ENCODE measurements at places on chromosomes 1 and 21.
A peak's percentile ranks its signal among the peaks of the same experiment; 100 is the strongest.

GRCh38 chr1:11592752-11593151 is 61.5 kb downstream of the FBXO2 start:
- DNase-seq, result no peak

DNA sequence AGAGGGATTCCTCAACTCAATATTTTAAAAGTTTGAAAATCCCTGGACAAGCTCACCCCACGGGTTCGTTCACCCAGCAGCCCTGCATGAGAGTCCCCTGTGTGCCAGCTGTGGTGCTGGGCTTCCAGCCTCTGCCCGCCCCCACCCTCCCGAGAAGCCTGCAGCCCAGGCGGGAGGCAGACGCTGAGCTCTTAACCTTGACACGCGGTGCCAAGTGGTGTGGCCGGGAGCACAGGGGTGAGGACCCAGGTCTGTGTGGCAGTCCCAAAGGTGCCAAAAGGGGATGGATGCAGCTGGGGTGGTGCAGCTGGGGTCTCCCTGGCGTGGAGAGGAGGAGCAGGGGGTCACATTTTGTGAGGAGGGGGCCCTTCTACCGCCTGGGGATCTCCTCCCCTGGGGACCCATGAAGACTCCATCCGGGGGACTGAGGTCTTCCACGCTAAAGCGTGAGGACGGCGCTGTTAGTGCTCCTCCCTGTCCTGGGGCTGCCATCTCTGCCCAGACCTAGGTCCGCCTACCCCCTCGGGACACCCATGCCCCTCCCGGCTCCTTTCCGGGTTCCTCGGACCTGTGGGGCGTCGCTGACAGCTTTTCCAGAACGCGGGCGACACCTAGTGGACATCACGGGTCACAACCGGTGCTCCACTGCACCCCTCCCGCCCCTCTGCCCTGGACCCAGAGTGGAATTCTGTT is 12.9 kb downstream of the PLA2G2F start:
- DNase-seq, result peak; percentile 9

DNA sequence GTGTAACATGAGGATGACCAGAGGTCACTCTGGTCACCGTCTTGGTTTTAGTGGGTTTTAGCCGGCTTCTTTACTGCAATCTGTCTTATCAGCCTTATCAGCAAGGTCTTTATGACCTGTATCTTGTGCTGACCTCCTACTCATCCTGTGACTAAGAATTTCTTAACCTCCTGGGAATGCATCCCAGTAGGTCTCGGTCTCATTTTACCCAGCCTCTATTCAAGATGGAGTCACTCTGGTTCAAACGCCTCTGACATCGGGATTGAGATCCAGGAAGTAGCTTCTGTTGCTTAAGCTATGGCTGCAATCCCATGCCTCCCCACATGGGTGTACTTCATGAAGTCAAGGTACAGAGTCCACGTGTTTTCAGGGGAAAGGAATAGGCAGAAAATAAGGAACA is 19.9 kb downstream of the FMN2 start:
- DNase-seq, result no peak

- DNase-seq, result no peak
These were observed 10.6 kb upstream of the UAP1 start for GRCh38 chr1:162550925-162551324.

DNA sequence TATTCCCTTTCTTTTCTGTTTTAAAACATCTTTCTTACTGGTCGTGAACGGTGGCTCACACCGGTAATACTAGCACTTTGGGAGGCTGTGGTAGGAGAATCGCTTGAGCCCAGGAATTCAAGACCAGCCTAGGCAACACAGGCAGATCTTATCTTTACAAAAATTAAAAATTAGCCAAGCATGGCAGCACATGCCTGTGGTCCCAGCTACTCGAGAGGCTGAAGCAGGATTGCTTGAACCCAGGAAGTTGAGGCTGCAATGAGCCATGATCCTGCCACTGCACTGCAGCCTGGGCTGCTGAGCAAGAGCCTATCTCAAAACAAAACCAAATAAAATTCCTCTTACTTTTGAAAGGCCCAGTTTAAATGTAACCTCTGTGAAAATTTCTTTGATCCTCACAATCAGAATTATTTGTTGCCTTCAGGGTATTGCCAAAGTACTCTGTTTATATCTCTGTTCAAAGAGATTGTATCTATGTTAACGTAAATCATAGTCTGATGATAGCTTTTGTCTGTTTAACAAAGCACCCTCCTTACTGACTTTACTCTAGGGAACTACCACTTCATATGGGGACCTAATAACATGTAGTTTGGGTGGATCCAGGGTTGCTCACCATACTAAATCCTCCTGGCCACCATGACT is 71.6 kb downstream of the RERE start:
- DNase-seq, result peak; percentile 11

DNA sequence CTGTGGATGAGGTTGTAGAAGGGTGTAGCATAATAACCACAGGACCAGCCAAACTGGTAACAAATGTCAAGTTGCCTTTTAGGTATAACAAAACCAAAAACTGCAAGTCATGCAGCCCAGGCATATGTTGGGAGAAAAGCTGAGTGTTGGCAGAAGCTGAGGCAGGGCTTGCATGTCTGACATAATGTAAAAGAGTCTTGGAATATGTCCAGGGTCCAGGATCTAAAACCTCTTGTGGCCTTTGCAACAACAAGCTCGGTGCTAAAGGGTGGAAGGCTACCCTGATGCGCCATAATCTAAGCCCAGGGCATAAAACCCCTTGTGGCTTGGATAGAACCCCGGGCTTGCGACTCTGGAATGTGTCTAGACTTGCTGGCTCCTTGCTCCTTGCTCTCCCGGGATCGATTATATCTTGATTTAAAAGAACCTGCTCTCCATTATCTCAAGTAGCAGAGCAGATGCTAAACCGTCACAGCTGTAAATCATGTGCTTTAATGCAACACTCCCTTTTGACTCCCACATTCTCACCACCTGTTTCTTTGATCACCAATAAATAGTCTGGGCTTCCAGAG is 26.5 kb upstream of the SLC35A3 start:
- peak; percentile 62 for DNase-seq

DNA sequence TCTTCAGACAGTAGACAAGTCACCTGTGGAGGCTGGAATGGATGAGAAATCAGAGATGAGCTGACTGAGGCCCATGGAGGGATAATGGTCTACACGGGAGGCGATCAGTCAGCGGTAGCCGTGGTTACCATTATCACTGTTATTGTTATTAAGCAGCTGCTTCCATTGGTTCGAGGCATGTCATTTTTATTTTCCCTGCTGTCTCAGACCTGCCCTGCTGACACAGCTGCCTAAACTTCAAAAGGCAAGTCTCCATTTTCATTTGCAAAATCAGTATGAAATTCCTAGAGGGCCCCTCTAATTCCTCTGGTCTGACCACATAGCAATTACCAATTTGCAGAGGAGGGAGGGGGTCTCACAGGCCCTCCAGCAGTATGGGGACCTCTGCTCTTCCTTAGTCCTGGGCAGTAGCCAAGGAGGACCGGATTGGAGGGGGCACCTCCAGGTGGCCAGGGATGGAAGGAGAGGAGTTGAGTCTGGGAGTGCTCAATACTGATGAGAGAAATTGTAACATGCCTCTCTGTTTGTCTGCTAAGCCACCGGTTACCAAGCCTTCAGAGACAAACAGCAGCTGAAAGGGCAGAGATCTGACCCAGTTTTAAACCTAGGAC is 184.2 kb downstream of the TRABD2B start:
- DNase-seq, result no peak

DNA sequence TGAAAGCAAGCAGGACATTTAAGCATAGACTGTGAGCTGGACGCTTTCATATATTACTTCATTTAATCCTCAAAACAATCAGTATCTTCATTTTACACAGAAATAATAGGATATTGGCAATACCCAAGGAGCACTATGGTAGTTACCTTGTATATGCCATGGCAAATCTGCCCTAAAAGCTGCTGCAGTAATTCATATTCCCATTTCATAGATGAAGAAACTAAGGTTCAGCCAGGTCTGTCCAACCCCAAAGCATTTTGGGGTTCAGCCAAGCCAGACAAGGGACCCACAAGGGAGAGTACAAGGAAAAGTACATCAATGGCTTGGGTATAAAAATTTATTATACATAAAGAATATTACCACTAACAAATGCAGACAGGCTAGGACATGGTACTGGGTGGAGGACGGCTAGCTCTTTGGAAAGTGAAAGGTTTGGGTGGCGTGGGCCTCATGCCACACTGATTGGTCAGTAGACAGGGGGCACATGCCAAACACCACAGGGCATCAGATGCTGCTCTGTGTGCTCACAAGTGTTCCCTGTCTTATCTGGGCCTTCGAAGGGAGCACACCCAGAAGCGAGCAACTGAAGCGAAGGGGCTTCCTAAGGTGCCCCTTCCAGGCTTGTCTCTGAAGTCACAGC is 23.9 kb upstream of the PTAFR start:
- no peak for DNase-seq

- DNase-seq, result no peak
These were observed 16.6 kb upstream of the USP24 start for GRCh38 chr1:55231745-55232144.

DNA sequence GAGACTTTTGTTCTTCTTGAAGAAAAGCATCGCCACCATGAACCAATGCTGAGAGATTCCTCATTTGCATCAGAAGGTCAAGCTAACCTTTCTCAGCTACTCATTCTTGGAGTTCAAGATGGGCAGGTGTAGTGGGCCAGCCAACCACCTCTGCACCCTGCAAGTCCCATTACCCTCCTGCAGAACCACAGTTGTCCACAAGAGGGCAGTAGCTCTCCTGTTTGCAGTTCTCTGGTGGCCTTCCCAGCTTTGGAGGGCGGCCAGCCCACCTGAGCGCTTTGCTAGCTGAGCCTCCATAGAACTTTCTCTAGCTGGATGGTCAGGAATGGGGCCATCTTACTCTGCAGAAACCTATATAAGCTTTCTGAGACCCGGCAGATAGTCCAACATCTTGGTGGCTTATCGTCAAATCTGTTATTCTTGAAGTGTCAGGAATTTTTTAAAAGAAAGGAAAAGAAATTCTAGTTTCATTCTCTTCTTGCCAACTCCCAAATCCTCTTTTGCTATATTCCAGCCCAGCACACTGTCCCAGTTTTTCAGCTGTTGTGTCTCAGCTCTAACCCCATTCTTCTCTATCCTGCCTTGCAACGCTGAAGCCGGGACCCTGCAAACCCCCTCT is 11.0 kb upstream of the LMX1A start:
- no peak for DNase-seq

DNA sequence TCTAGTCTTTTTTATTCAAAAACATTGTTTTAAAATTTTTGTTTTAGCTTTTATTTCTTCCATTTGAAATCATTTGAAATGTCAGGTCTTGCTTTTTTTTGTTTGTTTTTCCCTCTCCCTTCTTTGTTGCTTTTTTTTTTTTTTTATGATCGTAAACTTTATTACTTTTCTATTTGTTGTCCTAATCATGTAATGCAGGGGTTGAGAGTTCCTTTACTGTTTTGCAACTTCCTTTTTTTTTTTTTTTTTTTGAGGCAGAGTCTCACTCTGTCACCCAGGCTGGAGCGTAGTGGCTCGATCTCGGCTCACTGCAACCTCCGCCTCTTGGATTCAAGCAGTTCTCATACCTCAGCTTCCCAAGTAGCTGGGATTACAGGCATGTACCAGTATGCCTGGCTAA is 24.8 kb downstream of the IVNS1ABP start:
- no peak for DNase-seq

GRCh38 chr1:193540511-193540910 is 354.1 kb upstream of the B3GALT2 start:
- no peak for DNase-seq

- no peak for DNase-seq
These were observed 88.0 kb downstream of the CD247 start for GRCh38 chr1:167430134-167430848.

- no peak for DNase-seq
These were observed 59.6 kb upstream of the ACTRT2 start for GRCh38 chr1:2961661-2962060.
